ENCODE measurements at places on chromosomes 5 and 9. TPM values are rescaled to one million over a fixed set of nuclear protein-coding genes. Genes with fewer than 3 reads are reported as not detected.

SPINK4 gene
- total RNA-seq = not detected

- DNase-seq = no peak
These were observed 45.1 kb upstream of the FAM120A start for GRCh38 chr9:93406371-93406770.

IFNA2 gene
- not detected for total RNA-seq

OR1L6 gene
- not detected for total RNA-seq

OCLN gene
- total RNA-seq = 0.10 TPM

OR1Q1 gene
- total RNA-seq = not detected

- DNase-seq = no peak
These were observed 439.0 kb downstream of the ENC1 start for GRCh38 chr5:74201334-74202081.

FST gene
- 0.31 TPM for total RNA-seq

GRCh38 chr9:131255676-131256197 lies 20.6 kb downstream of the FAM78A start:
- no peak for DNase-seq

DNA sequence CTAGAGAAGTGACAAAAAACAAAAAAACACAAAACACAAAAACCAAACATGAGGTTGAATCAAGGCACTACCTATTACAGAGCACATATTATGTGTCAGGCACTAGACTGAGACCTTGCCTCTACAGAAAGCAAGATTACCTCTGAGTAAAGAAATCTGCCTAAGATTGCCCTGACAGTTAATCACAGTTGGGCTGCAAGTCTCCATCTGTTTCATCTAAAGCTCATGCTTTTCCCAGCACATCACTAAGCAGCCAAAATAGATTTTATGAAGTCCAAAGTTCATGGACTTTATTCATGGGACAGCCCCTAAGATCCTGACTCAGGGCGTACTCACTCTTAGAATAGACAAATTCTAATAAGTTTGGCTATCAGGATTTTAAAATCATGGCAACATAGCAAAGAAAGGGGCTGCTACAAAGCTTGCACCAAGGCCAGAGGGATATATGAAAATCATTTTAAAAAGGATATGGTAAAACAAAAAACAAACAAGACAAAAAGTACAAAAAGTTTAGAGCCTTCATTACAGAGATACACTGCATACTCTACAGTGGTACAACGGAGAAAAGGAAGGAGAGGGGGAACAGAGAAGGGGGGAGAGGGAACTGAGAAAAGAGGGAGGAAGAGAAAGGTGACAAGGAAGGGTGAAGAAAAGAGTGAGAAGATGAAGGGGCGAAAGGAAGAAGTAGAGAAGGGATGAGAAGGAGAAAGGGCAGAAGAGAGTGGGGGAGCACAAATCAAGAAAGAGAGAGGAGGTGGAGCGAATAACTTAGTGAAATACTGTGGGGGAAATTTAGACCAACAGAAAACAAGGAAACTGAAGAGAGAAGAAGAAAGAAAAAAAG lies 58.2 kb downstream of the RICTOR start:
- DNase-seq = no peak

CLTA gene
- 175 TPM for total RNA-seq

DNA sequence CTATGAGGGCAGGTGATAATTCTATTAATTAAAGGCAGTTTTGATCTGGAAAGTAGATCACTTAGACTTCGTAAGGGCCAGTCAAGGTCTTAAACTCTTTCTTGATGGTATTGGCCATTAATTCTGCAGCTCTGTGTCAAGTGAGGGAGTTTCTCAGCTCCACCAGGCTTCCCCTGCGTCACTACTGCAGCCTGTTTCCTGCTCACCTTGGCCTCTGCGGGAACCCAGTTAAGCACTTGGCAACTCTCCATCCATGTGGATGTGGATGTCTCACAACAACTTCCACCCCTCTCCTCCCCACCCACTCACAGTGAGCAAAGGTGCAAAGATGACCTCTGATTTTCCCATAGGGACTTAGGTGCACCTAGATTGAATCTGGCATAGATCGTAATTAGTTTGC lies 191.6 kb downstream of the PLK2 start:
- no peak for DNase-seq

DNA sequence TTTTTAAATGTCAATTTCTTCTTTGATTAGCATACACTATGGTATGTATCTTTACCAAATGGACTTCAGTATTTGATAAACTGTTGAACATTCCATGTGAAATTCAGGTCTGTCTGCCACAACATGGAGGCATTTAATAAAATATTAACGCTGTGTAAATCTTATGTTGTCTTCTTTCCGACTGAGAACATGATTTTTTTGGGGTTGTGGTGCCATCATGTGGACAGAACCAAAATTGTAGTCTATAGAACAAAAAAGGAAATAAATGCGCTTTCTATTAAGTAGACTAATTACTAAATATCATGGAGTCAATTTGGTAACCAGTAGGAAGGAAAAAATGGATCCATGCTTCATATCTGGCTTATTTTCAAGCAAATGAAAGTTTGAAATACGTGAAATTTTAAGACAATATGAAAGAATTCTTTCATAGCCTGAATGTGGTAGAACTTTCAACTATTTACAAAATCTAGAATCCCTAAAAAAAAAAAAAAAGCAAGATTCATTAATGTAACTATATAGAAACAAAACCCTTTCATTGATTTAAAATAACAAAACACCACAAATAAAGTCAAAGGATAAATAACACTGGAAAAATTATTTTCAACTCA lies 2.8 kb upstream of the PLK2 start:
- DNase-seq = peak; percentile 26

PPP3R2 gene
- total RNA-seq = not detected

GRCh38 chr5:105917189-105917588 lies 1753.5 kb downstream of the EFNA5 start:
- no peak for DNase-seq

- DNase-seq = no peak
These were observed 1717.9 kb downstream of the EFNA5 start for GRCh38 chr5:105952875-105953274.

PCDHAC1 gene
- total RNA-seq = not detected

GRCh38 chr5:174273325-174273724 lies 227.8 kb downstream of the NSG2 start:
- no peak for DNase-seq

DNA sequence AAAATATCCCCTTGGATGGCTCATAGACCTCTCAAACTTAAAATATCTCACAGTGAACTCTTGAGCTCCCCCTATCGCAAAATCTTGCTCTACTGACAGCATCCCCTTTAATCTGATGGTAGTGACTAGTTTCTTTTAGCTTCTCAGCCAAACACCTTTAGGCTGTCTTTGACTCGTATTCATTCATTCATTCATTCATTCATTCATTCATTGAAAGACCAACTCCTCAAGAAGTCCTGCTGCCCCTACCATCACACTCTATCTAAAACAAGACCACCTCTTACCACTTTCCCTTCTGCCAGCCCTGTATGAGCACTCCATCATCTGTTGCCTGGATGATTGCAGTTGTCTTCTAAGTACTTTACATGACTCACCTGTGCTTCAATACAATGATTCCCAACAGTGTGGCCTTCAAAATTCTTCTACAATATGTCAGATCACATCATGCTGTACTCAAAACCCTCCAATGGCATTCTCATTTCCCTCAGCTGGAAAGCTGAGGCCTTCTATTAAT lies 46.8 kb downstream of the ITGA2 start:
- no peak for DNase-seq

GRCh38 chr9:130072515-130073235 lies 19.0 kb downstream of the GPR107 start:
- no peak for DNase-seq

LECT2 gene
- not detected for total RNA-seq

DNA sequence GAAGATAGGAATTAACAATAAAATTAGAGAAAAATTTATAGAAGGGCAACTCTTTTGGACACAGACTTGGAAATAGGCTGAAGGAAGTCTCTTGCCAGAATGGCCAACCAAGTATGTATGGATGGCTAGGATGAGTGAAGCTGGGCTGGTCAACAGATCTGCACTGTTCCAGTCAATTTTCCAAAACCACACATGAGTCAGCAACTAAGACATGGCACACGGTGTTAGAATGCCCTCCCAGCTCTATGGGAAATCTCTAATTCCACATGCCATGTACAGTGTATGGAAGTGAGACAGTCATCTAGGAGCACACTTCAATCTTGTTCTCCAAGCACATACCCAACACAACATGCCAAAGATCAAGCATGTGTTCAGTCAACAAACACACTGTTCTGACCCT lies 129.6 kb downstream of the GLIS3 start:
- no peak for DNase-seq

GRCh38 chr5:65055938-65056337 lies 287.2 kb downstream of the CWC27 start:
- DNase-seq = no peak

DNA sequence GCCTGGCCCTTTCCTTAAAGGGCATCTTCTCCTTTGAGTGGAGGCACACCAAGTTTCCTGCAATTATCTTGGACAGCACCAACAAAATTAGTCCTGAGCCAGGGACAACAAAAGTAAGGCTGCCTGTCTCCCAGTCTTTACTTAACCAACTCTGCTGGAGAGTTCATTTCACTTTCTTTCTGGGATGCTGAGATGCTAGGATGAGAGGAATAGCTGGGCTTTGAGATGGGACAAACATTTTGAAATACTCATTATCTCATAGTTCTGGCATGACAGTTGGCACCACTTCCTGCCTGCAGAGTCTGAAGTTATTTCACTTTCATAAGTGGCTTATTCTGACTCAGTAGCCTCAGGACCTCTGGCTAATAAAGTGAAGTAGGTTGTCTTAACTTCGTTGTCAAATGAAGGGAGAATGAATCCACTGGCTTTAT lies 157.0 kb downstream of the C9orf152 start:
- DNase-seq = peak; percentile 24

Data from activated T-helper 1 cell treated with anti-CD3 and anti-CD28 coated beads, Interleukin-12 subunit alpha, Interleukin-12 subunit beta, Interleukin-2, Interleukin-4 antibody, amounts not matched to agents 30 ng/mL and 10 ng/mL and 1 ng/mL, durations not matched to agents 14 hours and 24 hours and 36 hours (primary cell).